ENCODE measurements at places on chromosomes 1 and 21.

- DNase-seq, result no peak
Observed at GRCh38 chr1:220151454-220151853, 57.5 kb downstream of the IARS2 start.

DNA sequence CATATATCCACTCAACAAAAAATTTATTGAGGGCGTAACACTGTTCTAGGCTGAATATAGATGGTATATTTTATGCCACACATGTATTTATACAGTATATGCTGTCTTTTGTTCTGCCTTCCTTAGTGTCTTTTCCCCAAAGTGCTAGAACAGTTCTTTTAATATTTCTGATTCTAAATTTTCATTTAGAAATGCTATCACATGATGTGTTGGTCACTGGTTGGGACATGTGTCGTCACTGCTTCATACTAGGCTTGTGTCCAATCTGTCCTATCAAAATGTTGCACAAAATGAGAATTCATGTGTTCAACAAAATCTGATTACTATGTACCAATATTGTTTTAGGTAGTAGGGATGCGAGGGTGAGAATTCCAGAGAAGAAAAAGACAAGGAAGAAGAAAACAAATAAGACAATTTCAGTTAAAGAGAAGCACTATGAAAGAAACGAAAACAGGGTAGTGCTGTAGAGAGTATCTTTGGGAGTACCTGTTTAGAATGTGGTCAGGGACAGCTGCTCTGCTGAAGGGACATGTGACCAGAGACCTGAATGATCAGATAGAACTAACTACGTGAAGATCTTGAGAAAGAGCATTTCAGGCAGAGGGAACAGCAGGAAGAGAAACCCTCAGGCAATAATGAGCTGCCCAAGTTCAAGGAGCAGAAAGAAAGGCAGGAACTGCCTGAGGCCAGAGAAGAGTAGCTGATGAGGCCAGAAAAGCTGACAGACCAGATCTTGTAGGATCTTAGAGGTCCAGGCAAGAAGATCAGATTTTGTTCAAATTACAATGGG lies 1.3 kb downstream of the KMO start:
- DNase-seq, result no peak

DNA sequence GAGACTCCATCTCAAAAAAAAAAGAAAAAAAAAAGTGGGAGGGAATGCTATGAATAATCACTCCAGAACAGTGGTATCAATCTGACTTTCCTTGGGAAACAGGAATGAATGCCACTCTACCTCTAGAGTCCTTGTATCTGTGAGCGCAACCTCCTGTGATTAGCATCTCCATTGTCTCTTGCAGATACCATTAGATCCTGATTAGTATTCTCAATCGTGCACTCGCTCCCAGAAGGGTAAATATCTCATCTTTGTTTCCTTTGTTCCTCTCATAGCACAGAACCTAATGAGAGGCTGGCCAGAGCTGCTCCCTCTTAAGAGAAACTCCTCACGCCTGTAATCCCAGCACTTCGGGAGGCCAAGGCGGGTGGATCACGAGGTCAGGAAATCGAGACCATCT lies 184.4 kb upstream of the KCNK2 start:
- DNase-seq, result no peak

DNA sequence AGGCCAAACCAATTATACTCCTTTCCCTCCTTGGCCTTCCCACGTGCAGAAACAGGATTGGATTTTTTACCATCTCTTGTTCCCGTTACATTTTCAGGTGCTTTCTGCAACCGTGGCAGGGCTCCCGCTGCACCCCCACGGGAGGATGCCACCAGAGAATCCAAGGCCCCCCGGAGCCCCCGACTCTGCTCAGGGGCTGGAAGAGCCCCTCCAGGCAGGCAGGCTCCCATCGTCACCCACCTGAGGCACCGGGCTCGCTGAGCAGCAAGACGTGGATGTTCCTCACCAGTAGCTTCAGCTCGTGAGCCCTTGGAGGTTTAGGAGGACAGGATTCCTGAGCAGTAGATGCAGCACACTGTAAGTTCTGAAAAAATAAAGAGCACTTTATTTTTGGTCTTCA lies 35.2 kb upstream of the PRDM15 start:
- no peak for DNase-seq

DNA sequence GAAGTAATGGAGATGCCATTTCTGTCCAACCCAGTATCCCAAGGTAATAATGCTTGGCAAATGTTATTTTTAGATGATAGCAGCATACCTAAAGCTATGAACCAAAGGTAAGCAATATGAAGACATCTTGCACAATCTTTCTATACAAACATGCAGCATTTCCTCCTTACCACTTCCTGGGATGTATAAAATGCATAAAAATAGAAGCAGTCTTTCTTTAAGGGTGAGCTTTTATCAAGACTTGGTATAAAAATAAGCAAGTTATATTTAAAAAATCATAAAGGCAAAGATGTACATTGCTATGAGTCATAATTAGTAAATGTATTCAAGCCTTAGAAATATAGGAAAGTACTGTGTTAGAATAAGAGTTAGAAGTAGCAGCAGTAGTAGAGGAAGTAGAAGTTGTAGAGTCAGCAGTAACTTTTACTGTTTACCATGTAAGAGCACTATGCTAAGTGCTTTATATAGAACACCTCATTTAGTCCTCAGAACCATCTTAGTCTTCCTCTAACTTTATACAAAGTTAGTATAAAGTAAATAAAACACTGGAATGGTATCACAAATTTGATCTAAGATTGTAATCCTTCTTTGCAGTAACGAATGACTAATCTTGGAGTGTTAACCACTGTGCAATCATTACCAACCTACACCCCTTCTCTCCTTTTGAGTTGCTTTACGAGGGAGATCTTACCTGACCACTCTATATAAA lies 371.3 kb downstream of the VAV3 start:
- no peak for DNase-seq

DNA sequence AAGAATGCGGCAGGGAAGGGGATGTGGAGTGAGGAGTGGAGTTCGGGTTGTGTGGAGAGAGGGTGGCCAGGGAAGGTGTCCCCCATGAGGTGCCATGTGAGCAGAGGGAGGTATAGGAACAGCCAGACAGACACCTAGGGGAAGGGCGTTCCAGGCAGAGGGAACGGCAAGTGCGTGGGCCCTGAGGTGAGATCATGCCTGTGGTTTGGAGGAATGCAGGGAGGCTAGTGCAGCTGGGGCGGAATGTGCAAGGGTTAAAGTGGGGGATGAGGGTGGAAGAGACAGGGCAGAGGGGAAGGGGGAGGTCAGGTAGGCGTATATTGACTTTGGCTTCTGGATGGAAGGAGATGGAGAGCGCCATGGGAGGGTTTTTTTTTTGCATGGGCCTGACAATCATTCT lies 31.6 kb upstream of the PADI6 start:
- DNase-seq, result no peak

DNA sequence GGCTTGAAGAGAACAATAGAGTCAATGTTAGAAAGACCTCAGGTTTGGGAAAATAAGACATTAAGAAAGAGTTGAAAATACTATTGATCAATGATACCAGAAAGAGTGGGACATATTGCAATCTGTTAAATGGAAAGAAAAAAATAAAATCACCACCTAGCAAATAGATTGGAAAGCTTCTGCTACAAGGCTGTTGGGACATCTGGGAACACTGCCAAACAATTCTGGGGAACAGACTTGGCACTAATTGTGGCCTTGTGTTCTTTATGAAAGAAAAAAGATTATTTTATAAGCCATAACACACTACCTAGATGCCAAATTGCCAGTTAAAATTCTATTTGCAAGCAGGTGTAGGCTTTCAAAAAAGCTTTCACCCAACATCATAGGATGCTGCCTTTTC lies 137.8 kb downstream of the TSEN15 start:
- DNase-seq, result no peak

DNA sequence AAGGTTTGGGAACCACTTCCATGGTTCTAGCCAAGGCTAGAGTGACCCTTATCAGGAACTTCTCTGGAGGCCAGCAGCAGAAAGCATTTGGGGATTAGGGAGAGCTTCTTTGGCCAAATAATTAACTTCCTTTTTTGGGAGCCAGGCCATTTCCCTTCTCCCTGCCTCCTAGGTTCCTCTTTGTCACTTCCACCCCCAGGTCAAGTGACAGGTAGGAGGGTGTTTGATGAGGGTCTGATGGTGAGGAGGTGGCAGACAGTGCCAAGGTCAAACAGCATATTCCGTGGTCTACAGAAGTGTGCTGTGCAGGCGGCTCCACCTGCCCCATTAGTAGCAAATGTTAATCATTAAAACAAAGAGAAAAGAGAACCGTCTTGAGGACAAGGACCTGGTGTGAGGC lies 1.9 kb upstream of the KCNA10 start:
- DNase-seq, result no peak
